Activated T-cell treated with anti-CD3 and anti-CD28 coated beads for 1 hour (primary cell): ENCODE measurements at places on chromosomes 1 and 21.

DNA sequence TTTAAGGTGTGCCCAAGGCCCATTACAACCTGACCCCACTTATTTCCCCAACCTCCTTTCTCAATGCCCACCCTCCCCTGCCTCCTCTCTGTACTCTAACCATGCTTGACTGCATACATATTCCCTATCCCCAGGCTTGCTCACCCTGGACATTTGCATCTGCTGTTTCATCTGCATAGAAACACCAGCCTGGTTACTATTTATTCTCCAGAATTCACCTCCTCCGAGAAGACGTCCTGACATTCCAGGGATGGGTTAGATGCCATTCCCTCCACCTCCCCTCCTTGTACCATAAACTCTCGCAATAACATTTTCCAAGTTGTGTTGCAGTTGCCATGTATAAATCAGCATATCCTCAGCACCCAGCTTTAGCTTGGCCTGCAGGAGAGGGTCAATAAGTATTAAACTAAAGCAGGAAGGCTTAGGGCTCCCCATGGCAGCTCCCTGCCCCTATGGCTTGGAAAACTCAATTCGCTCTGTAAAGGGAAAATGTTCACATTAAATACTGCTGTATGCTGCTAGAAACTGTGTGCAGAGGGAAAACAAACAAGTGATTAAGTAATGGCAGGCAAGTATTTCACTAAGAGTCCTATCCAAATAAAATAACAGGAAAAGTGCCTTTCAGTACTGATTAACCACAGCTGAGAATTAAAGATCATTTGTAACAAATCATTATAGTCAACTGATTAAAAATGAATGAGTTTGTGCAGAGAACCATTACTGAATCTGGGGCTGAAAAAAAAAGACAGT is 202.3 kb downstream of the TNR start:
- no peak for DNase-seq

- peak; percentile 42 for DNase-seq
These were observed 102.2 kb downstream of the CASZ1 start for GRCh38 chr1:10694274-10694632.

GRCh38 chr1:244052016-244052727 is 1.1 kb downstream of the ZBTB18 start:
- DNase-seq: no peak

DNA sequence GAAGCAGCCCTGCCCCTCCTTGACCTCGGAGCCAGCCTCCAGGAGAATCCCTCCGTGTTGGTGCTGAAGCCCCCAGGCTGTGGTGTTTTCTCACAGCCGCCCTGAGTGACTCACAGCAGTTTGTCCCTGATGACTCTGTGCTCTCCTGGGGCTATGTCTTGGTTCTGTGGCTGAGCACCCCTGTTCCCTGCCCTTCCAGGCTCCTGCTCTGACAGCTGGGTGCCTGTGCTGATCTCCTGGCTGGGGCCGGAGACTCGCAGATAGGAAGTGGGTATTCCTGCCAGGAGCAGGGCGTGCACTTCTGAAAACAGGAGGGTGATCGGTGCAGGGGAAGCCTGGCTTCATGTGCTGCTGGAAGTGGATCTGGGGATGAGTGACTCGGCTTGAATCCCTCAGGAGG is 34.5 kb downstream of the POFUT2 start:
- DNase-seq: no peak

GRCh38 chr1:19567041-19567440 is 77.1 kb upstream of the NBL1 start:
- DNase-seq: no peak

DNA sequence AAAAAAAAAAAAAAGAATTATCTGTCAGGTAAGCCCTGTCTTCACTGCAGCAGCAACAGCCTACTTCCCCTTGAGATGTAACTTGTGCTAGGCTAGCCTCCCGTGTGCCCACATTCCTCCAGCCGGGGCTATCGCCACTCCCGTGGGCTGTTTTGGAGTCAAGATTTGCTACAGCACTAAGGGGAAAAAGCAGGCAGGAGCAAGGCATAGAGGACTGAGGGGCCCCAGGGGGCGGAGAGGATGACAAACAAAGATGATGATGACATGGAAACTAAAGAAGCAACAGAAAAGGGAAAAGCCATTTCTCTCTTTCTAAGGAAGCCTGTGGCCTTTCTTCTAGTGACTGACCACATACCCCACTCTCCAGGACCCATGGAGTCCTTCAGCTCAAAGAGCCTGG is 1.9 kb downstream of the TNFAIP8L2 start:
- DNase-seq: no peak

- DNase-seq: no peak
These were observed 23.7 kb downstream of the RWDD3 start for GRCh38 chr1:95257758-95258157.

- no peak for DNase-seq
These were observed 185.5 kb downstream of the ZC3H11B start for GRCh38 chr1:219427403-219427802.

DNA sequence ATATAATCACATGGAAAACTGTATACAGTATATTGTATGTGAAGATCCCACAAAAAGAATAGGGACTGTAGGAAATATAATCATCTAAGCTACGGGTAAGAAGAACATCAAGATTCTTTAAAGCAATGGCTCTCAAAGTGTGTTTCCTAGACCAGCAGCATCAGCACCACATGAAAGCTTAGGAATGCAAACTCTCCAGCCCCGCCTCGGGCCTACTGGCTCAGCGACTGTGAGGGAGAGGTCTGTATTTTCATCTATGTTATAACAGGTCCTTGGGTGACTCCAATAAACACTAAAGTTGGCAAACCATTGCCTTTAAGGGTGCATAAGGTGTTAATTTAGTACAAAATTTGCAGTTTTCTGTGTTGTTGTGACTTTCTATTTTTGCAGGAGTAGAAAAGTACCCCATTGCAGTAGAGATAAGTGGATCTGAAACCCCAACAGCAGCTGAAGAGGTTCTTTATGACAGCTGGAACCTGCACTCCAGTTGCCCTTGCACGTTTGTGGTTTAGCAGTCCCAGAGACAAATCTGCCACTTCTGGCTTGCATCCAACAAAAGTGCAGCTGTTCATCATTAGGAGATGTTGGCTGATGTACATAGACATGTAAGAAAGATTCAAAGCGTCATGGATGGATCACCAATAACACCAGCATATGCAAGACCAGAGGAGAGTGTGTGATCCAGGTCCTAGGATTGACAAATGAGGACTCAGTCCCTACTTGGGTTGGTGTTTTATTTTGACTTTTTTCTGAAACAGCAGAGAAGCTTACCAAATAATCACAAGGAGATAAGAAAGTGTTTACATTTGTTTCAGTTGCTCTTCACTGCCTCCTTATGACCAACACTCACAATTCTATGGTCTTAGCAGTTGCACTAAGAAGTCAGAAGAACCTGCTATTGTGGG is 15.9 kb upstream of the IFNAR1 start:
- DNase-seq: no peak

DNA sequence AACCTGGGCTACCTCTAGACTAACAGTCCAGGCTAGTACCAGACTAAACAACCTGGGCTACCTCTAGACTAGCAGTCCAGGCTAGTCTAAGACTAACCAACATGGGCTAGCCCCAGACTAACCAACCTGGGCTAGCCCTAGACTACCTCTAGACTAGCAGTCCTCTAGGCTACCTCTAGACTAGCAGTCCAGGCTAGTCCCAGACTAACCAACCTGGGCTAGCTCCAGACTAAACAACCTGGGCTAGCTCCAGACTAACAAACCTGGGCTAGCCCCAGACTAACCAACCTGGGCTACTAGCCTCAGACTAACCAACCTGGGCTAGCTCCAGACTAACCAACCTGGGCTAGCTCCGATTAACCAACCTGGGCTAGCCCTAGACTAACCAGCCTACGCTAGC is 2.0 kb downstream of the TFF2 start:
- no peak for DNase-seq

GRCh38 chr1:95532335-95532734 is 298.3 kb downstream of the RWDD3 start:
- no peak for DNase-seq

DNA sequence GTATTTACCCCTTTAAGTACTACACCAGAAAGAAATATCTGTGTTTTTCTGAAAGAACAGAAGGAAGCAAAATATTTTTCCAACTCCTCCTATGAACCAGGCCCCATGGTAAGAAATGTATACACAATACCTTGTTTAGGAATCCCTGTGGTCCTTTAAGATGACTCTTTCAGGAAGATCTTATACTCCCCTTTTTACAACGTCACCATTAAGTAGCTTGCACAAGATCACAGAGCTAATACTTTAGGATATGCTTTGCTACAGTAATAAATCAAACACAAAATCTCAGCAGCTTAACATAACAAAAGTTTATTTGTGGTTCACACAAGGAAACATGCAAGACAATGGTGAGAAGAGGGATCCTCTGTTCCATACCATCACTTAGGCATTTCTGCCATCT is 8.8 kb upstream of the LAMB3 start:
- DNase-seq: no peak

DNA sequence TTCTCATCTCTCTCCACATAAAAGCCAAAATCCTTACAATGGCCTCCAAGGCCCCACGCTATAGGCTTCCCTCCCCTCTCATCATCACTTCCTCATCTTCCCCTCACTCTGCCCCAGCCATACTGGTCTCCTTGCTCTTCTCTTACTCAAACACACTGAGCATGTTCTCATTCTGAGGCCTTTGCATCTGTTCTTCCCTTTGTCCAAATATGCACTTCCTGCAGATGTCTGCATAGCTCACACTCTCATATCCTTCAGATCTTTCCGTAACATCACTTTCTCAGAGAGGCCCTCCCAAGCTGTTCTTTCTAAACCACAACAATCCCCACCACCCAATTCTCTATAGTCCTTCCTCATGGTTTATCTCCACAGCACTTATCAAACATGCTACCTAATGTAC is 284.1 kb downstream of the HHIPL2 start:
- DNase-seq: no peak

DNA sequence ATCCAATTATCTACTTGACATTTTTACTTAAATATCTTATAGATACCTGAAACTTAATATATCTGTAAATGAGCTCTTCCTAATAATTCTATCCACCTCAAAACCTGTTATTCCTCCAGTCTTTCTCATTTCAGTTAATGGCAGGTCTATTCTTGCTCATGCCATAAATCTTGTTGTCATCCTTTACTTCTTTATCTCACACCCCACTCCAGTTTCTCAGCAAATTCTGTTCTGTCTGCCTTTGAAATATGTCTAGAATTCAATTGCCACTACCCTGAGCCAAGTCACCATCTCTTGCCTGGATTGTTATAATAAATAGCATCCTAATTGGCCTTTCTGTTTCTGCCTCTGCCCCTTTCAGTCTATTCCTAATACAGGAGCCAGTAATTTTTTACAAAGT is 105.8 kb downstream of the MAN1A2 start:
- no peak for DNase-seq

DNA sequence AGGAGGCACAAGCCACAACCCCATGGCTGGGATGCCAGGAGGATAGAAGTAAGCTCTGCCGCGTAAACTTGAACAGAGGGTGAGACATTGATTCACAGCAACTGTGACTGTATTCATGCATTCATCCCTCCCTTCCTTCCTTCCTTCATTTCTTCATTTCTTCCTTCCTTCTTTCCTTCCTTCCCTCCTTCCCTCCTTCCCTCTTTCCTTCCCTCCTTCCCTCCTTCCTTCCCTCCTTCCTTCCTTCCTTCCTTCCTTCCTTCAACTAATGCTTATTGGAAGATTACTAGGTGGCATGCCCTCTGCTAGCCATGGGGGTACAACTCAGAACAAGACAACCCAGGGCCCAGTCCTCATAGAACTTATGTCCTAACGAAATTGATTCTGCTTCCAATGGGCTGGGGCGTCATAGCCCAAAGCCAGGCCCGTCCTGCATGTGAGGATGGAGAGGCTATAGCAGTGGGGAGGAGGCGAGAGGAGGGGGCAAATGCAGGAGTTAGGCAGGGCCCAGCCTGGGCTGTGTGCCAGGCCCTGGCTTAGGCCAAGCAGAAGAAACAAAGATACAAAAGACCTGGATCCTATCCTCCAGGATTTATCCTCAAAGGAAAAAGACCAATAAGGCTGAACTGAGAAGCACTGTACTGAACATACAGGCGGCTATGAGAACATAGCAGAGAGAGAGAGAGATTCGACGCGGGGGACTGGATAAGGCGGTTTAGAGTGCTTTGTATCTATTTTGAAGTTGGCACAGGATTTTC is 24.4 kb upstream of the PAXBP1 start:
- DNase-seq: no peak

DNA sequence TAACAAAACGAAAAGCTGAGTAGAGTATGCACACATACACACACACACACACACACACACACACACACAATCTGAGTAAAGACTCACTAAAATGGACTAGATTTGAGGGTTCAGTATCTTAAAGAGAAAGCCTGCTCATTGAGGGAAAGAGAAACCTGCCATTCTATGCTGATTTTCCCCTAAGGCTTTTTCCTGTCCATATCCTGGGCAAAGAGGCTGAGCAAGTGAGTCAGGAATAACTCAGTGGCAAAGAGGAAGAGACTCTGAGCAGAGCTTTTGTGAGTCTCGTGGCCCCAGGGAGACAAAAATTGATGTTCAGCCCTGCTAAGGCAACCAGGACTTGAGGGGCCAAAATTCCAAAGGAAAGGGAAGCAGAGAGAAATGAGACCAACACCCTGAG is 37.3 kb upstream of the RUNX1 start:
- no peak for DNase-seq

DNA sequence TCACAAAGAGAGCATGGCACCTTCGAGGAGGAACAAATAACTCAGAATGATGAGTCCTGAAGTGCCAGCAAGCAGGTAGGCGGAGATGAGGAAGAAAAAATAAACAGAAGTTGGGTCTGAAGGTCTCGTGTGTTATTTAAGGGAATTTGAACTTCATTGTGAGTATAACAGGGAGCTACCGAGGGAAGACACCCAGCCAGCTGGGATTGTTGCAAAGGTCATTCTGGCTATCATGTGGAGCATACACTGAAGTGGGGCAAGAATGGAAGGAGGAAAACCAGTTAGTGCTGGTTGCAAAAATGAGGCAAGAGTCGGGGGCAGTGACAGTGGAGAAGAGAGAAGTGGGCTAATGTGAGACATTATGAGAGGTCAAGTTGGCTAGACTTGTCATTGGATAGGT is 53.6 kb upstream of the RAP1A start:
- no peak for DNase-seq

GRCh38 chr1:212186427-212187207 is 98.6 kb upstream of the PPP2R5A start:
- DNase-seq: no peak

DNA sequence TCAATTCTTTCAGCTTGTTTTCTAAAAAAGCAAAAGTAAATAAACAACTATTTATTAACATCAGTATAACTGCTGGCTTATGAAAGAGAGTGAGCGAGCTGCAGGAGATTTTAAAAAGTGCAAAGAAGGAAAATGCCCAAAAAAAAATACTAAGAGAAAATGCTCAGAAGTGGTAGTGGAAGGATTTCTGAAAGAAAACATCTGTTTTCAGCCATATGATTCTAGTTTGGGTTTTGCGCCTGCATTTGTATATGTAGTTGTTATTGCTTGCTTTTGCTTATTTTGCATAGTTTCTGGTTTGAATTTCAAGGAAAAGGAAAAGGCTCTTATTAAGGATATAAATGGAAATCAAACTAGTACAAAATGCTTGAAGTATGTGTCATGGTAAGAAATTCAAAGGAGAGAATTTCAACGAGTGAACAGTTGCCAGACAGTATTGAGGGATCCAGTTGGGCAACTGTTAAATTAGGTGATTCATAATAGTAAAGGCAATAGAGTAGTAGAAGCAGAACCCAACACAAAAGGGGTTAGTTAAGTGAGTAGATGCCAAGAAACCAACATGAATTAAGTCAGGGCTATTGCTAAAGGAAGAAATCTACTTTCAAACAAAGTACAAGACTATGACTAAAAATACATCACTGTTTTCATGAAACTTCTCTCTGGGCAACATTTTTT is 1.2 kb downstream of the GBP5 start:
- no peak for DNase-seq
